Stimulated activated CD8-positive, alpha-beta memory T cell treated with anti-CD3 and anti-CD28 coated beads, Interleukin-4, amount 100 ng/mL, for 4 hours (primary cell): ENCODE measurements at places on chromosomes 6 and 20.
A peak's percentile ranks its signal among the peaks of the same experiment; 100 is the strongest.

DNA sequence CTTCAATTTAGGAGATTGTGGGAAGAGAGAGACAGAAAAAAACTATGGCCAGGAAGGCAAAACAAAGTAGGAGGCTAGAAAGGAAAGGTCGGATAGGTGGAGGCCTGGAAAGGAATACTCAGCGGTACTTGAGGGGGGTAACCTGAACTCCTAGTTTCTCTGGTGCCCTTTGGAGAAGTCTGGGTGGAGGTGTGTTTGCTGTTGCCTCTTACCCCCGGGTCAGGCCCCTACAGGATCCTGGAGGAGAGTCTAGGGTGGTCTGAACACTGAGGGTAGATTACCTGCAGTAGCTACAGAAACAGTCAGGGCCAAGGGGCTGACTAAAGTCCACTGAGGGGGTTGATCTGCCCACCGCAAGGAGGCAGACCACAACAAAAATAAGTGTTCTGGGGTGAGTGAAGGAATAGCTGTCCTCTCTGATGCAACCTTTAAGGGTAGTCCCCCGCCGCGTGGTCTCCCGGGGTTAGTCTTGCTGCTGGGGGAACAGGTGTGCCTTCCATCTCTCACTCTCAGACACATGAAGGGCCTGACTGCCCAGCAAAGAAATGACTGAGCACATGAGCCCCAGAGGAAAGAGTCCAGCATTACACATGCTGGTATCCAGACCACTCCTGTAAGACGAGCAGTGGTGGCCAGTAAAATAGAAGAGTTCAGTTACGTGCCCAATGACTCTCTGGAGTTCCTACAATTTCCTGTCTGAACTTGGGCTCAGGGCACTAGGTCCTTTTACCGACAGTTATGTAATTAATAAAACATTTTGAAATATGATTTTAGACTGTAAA is 59.5 kb downstream of the MTHFD1L start:
- no peak for DNase-seq

DNA sequence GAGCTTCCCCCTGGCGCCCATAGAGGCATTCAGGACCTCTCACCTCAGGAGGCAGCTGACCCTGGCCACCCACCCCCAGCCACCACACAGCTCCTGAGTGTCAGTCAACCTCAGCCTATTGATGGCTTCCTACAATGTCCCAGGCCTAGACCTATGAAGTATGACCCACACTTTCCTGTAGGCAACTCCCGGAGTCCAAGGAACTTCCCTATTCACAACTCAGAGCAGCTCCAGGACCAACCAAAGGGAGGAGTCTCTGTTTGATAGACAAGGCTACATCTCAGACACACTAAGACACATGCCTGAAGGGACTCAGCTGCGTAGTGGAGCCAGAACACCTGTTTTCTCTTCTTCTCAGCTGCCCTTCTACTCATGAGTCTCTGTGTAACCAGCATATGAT is 169.1 kb downstream of the MAFB start:
- DNase-seq, result no peak

- DNase-seq, result peak; percentile 46
Observed at GRCh38 chr20:33732166-33732970, 572 bp downstream of the ZNF341 start.

DNA sequence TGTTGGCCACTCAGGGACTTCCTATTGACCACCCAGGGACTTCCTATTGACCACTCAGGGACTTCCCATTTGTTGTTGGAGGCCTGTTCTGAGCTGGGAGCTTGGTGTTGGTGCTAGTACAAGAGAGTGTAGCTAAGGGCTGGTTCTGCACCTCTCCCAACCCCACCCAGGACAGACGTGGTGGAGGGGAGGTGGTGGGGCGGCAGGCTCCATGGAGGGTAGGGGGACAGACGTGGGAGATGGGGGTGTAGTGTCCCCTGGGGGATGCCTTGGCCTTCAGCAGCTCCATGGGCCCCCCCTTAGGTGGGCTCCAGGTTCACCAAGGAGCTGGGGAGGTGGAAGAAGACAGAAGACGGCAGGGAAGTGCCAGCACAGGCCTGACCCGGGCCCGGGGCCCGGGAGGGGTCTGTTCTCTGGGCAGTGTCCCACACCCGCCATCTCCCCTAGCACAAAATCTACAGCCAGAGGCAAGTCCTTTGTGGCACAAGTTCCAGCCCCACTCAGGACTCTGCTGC is 33.9 kb downstream of the CHRNA4 start:
- DNase-seq, result no peak

GRCh38 chr6:53464927-53465460 is 79.9 kb downstream of the GCLC start:
- no peak for DNase-seq

DNA sequence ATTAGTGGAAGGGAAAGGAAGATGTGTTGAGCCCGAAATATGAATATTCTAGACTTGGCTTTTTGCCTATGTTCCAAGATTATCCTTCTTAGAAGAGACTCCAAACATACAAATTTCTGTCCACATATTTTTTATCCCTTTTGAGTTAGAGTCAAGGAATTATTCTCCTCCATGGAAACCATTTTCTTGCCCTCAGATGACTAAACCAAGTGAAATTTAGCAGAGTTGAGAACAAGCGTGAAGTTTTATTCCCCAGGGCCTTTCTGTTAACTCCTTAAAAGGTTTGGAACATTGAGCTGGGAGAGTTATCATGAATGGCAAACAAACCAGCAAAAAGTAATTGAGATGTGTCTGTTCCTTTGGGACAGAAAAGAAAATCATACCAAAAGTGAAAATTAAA is 286.1 kb upstream of the PLCB4 start:
- DNase-seq, result no peak

- DNase-seq, result no peak
Observed at GRCh38 chr20:49984426-49985153, 1.8 kb downstream of the SNAI1 start.

- no peak for DNase-seq
Observed at GRCh38 chr6:34546551-34547321, 9.4 kb downstream of the SPDEF start.

GRCh38 chr20:35283441-35284266 is 918 bp downstream of the EIF6 start:
- DNase-seq, result no peak

GRCh38 chr6:36594816-36595643 is 868 bp downstream of the SRSF3 start:
- no peak for DNase-seq

GRCh38 chr6:132279592-132280139 is 121.6 kb downstream of the MOXD1 start:
- DNase-seq, result peak; percentile 29

- no peak for DNase-seq
Observed at GRCh38 chr20:40943591-40943990, 85.0 kb upstream of the TOP1 start.

GRCh38 chr6:5285526-5285925 is 24.2 kb downstream of the FARS2 start:
- no peak for DNase-seq

- no peak for DNase-seq
Observed at GRCh38 chr6:13544454-13545186, 29.8 kb upstream of the SIRT5 start.

- DNase-seq, result no peak
Observed at GRCh38 chr20:13101276-13101675, 92.5 kb downstream of the SPTLC3 start.

GRCh38 chr20:6735942-6736845 is 31.3 kb upstream of the BMP2 start:
- DNase-seq, result no peak

GRCh38 chr6:55980627-55981211 is 105.3 kb upstream of the BMP5 start:
- no peak for DNase-seq

DNA sequence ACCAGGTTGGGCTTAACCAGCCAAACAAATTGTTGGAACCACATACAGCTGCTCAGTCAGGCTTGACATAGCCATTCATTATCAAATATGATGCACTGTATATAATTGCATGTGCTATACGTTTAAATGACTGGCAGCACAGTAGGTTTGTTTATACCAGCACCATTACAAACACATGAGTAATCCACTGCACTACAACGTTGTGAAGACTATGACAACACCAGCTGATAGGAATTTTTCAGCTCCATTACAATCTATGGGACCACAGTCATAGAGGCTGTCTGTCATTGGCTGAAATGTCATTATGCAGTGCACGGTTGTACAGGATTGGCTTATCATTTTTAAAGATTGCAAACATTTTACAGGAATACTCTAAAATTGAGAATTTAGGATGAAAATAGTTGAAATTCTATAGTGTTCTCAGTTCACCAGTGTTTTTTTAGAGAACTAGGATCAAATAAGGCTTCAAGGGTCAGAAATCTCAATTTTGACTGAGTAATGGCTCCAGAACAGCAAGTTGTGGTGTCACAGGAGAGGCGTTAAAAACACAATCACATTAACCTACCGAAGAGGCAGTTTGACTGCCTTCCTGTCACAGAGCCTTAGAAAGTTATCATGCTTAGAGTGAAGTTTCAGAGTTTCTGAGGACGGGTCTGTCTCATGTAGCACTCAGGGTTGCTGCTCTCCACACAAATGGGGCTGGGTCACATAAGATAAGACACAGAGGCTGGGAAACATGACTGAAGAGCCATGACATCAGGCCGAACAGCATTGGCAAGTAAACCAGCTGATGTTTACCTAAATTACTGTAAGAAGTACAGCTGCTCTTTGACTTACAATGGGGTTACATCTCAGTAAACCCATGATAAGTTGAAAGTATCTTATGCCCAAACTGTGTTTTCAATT is 60.7 kb upstream of the SMLR1 start:
- no peak for DNase-seq

GRCh38 chr6:146944809-146945208 is 259.4 kb upstream of the STXBP5 start:
- DNase-seq, result no peak

- no peak for DNase-seq
Observed at GRCh38 chr6:41505122-41506049, 40.8 kb upstream of the FOXP4 start.

DNA sequence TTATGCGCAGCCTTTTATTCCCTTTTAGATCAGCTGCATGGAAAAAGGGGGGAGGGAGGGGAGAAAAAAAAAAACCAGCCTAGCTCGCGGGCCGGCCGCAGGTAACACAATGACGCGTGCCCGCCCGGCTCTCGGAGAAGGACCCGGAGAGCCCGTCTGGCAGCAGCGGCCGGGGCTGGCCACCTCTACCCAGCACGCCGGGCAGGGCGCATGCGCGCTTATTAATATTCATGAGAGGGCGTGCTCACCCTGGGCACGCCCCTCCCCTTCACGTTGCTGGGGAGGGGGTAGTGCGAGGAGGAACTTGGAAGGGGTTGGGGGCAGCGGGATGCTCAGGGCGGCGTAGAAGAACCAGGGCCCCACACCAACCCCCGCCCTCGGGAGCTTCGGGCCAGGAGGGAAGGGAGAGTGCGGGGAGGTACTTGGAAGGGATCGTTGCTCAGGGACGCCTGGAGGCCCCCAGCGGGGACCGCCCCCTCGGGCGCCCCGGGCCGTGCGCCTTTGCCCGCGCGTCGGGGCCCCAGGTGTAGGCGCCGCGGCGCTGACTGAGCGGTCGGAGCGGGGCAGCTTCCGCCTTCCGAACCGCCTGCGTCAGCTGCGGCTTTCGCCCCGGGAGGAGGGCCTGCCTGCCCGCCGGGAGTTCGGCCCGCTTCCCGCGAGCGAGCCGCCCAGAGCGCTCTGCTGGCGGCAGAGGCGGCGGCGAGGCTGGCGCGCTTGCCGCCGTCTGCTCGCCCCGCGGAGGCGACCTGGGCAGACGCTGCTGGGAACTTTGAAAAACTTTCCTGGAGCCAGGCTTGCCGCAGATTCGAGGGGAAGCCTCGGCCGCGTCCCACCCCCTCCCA is at the start of gene JAG1:
Gene JAG1 (minus strand): TSS at position 158 of the 842 bp plus-strand sequence. CDS start 469 bp downstream, outside the sequence.
- no peak for DNase-seq

GRCh38 chr6:142118925-142119324 is 13.8 kb upstream of the GJE1 start:
- DNase-seq, result no peak

GRCh38 chr6:88519301-88520016 is 353.3 kb upstream of the CNR1 start:
- no peak for DNase-seq

DNA sequence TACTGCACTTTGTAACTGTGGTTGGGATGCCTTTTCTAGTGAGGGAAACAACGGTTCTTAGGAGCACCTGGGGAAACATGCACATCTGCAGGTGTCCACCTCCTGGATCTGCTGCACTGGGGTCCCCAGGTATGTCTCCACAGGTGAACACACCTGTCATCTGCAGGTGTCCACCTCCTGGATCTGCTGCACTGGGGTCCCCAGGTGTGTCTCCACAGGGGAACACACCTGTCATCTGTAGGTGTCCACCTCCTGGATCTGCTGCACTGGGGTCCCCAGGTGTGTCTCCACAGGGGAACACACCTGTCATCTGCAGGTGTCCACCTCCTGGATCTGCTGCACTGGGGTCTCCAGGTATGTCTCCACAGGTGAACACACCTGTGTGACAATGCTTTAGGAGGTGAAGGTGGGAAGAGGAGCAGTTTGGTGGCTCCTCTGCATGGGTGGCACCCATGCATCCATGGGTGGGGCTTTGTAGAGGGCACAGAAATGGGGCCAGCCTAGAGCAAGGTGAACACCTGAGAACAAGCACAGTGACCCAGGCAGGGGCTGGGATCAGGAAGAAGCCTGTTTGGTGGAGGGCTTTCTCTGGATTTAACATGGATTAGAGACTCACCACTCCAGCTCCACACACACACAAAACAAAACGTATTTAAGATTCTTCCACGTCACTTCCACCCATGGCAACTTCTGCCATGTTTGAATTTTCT is 206.0 kb upstream of the CDH4 start:
- no peak for DNase-seq

DNA sequence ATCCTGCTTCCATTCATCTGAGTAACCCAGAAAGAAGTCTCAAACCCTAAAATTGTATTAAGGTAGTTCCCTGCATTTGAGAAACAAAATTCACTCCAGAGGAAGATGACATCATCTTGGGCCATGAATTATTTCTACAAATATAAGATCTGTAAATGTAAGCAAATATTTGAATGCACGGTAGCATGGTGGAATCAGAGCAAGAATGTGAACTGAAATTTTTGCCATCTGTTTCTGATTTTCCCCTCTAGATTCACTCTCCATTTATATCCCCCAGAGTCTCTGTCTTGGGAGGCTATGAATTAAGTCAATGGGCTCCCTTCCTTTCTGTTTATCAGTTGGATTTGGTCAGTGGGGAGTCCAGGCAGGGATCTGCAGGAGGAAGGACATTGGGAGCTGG is 5.8 kb upstream of the MAP3K5 start:
- no peak for DNase-seq

- no peak for DNase-seq
Observed at GRCh38 chr6:145318952-145319351, 416.4 kb downstream of the EPM2A start.

- no peak for DNase-seq
Observed at GRCh38 chr20:37090407-37090806, 5.4 kb downstream of the RBL1 start.

GRCh38 chr20:32052090-32052777 is at the start of gene HCK:
TSS of gene HCK (plus strand) at chr20:32052242.
- no peak for DNase-seq

GRCh38 chr6:89290401-89291155 is 24.5 kb downstream of the GABRR2 start:
- DNase-seq, result no peak

- no peak for DNase-seq
Observed at GRCh38 chr6:144602523-144603180, 317.5 kb downstream of the UTRN start.

- no peak for DNase-seq
Observed at GRCh38 chr6:32752580-32752979, 10.8 kb downstream of the HLA-DQB2 start.
